ENCODE measurements at places on chromosomes 4 and X. TPM values are rescaled to one million over a fixed set of nuclear protein-coding genes. Genes with fewer than 3 reads are reported as not detected.

GRCh38 chr4:5051278-5052203, at the start of gene STK32B:
STK32B (plus strand) TSS chr4:5051480.
- no peak within 1 kb of the TSS for H3K27ac ChIP-seq
- H3K4me3 ChIP-seq = peak within 1 kb of the TSS; percentile 65
- peaks cover 51% of the 10 kb centered on the region for H3K27me3 ChIP-seq
- H3K4me1 ChIP-seq = peaks cover 6% of the 10 kb centered on the region

GRCh38 chr4:102754044-102754443, 6.7 kb downstream of the MANBA start:
- H3K4me3 ChIP-seq = no peak overlapping the region
- no peak for DNase-seq
- peaks cover 9% of the 10 kb centered on the region for H3K36me3 ChIP-seq

- no peaks in the 10 kb centered on the region for H3K36me3 ChIP-seq
- DNase-seq = no peak
- H3K4me3 ChIP-seq = no peak overlapping the region
- H3K27ac ChIP-seq = no peak overlapping the region
- no peaks in the 10 kb centered on the region for H3K27me3 ChIP-seq
Measured at GRCh38 chr4:175559126-175559525, 252.9 kb downstream of the GPM6A start.

GRCh38 chr4:20278195-20278594, 26.5 kb downstream of the SLIT2 start:
- H3K4me1 ChIP-seq = no peaks in the 10 kb centered on the region
- H3K27ac ChIP-seq = no peak overlapping the region
- no peaks in the 10 kb centered on the region for H3K27me3 ChIP-seq
- H3K4me3 ChIP-seq = no peak overlapping the region

GRCh38 chr4:189060104-189060503, 880.6 kb upstream of the FRG1 start:
- no peaks in the 10 kb centered on the region for H3K36me3 ChIP-seq
- H3K27me3 ChIP-seq = no peaks in the 10 kb centered on the region
- no peak for DNase-seq
- H3K4me1 ChIP-seq = no peaks in the 10 kb centered on the region

MGAT4D gene
- total RNA-seq = not detected

ADRA2C gene
- total RNA-seq = not detected

GRCh38 chr4:24557026-24558025, 27.0 kb downstream of the DHX15 start:
- no peaks in the 10 kb centered on the region for H3K27me3 ChIP-seq
- no peak overlapping the region for H3K4me3 ChIP-seq
- H3K4me1 ChIP-seq = peaks cover 52% of the 10 kb centered on the region
- H3K36me3 ChIP-seq = peaks cover 52% of the 10 kb centered on the region

DNA sequence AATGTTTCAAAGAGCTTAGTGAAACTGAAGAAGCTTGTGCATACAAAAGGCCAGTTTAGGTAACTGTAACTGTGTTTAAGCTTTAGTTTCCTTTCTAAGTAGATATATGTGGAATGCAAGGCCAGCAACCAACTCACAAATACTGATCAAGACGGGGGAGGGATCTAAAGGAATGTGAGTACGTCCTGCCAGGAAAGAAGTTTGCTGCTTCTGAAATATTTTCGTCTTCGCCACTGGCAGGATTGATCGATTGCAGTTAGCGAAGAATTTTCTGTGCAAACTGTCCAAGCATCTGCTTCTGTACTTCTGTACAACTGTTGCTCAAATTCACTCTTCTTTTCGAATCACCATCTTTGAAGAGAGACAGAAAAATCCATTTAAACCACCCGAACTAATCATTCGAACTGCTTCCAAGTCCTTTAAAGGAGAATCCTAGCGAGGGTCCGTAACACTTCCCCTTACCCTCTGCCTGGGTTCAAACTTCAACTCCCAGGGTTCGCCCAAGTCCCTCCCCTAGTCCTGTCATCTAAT, 373 bp upstream of the INTS6L start:
- H3K27me3 ChIP-seq = no peaks in the 10 kb centered on the region
- peaks cover 22% of the 10 kb centered on the region for H3K36me3 ChIP-seq
- DNase-seq = no peak
- peak overlapping the region; percentile 99 for H3K27ac ChIP-seq

ATP2B3 gene
- not detected for total RNA-seq

DNA sequence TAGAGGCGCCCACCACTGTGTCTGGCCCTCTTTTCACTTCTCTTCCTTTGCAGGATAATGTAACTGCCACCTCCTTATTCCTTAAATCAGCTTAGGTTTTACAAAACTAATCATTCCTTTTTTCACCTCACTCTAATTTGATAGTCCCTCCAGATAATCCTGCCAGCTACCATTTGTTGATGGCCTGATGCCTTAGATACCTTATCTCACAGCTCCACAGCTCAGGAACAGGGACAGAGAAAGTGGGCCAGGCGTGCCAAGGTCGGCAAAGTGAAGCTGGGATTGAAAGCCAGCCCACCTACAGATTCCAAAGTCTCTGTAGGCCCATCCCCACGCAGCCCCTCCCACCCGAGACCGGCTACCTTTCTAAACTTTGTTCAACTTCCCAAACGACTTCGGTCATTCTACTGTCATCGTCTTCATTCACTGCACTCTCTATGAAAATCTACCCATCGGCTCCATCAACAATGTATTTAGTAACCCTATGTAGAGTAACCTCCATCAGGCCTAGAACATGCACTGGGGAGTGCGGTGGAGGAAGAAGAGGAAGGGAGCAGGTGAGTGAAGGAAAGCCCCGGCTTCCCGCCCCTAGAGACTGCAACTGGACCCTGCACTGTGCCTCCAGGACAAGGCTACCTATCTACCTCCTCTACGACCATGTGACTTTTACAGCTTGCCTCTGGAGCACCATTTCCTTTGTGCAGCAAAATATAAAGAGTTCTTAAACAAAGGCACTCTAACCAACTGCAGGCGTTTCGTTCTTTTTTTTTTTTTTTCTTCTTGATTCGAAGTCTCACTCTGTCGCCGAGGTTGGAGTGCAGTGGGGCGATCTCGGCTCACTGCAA, 1.5 kb downstream of the CASP6 start:
- peaks cover 34% of the 10 kb centered on the region for H3K36me3 ChIP-seq
- DNase-seq = no peak
- peak overlapping the region; percentile 93 for H3K4me3 ChIP-seq
- peak overlapping the region; percentile 90 for H3K27ac ChIP-seq
- H3K4me1 ChIP-seq = peaks cover 47% of the 10 kb centered on the region

VCX3A gene
- not detected for total RNA-seq

DNA sequence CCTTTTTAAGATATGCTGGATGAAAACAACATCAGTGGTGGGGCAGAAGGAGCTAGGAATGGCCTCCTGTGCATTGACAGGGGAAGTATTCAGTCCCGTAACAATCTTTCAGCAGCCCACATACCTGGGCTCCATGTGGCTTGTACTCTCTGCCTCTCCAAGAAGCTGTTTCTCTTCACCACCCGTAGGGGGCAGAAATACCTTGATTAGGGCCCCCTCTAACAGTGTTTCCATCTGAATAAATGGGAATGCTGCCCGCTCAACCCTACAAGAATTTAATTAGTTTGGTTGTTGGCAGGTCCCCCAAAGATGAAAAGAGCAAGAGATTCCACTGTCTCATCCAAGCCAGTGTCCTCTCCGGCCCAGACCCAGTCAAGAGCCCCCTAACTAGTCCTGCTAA, 155.2 kb downstream of the SMIM20 start:
- H3K27ac ChIP-seq = no peak overlapping the region
- H3K4me3 ChIP-seq = no peak overlapping the region
- peaks cover 7% of the 10 kb centered on the region for H3K4me1 ChIP-seq

TMEM184C gene
- total RNA-seq = 17.4 TPM

GRCh38 chr4:186250760-186251159, 15.2 kb upstream of the F11 start:
- no peaks in the 10 kb centered on the region for H3K36me3 ChIP-seq
- no peaks in the 10 kb centered on the region for H3K27me3 ChIP-seq
- no peaks in the 10 kb centered on the region for H3K4me1 ChIP-seq
- H3K4me3 ChIP-seq = no peak overlapping the region
- H3K27ac ChIP-seq = no peak overlapping the region
- no peak for DNase-seq

- DNase-seq = no peak
- peaks cover 35% of the 10 kb centered on the region for H3K27me3 ChIP-seq
- H3K4me3 ChIP-seq = no peak overlapping the region
Measured at GRCh38 chr4:140208921-140209320, 54.9 kb upstream of the MAML3 start.

GRCh38 chr4:74166135-74166534, 8.2 kb downstream of the MTHFD2L start:
- H3K27ac ChIP-seq = no peak overlapping the region
- H3K4me3 ChIP-seq = no peak overlapping the region
- no peak for DNase-seq
- H3K36me3 ChIP-seq = peaks cover 17% of the 10 kb centered on the region
- peaks cover 9% of the 10 kb centered on the region for H3K4me1 ChIP-seq

SSX4B gene
- not detected for total RNA-seq

KIT gene
- total RNA-seq = 0.79 TPM

HEPH gene
- not detected for total RNA-seq

HELT gene
- not detected for total RNA-seq
